ENCODE measurements at places on chromosomes 2 and 18. TPM values are rescaled to one million over a fixed set of nuclear protein-coding genes. Genes with fewer than 3 reads are reported as not detected.

Gene MYOM1
- total RNA-seq: 10.4 TPM

Gene GPR17
- total RNA-seq: 28.6 TPM

Gene KLHL29
- 16.1 TPM for total RNA-seq

Gene FARP2
- 40.6 TPM for total RNA-seq

Gene FLACC1
- 3.7 TPM for total RNA-seq

Gene DRC1
- total RNA-seq: 15.0 TPM

Gene SPP2
- total RNA-seq: not detected

Gene WIPF1
- total RNA-seq: 5.1 TPM

Gene PSME4
- 42.9 TPM for total RNA-seq

Measured in diencephalon (tissue), 1 donor.